ENCODE measurements at places on chromosomes 12 and 14. TPM values are rescaled to one million over a fixed set of nuclear protein-coding genes. Genes with fewer than 3 reads are reported as not detected.

DNM1L gene
- total RNA-seq: 14.0 TPM

APOLD1 gene
- total RNA-seq: 1.8 TPM

P2RX7 gene
- 1.1 TPM for total RNA-seq

FANCM gene
- 2.8 TPM for total RNA-seq

ATP5F1B gene
- total RNA-seq: 212 TPM

TAMALIN gene
- total RNA-seq: 8.0 TPM

TTC5 gene
- 7.0 TPM for total RNA-seq

BCL2L2 gene
- 26.6 TPM for total RNA-seq

LBHD2 gene
- total RNA-seq: not detected

ADAM20 gene
- 0.40 TPM for total RNA-seq

SPIC gene
- total RNA-seq: not detected

TTC6 gene
- not detected for total RNA-seq

SLC8A3 gene
- total RNA-seq: 0.42 TPM

GYS2 gene
- not detected for total RNA-seq

YY1 gene
- total RNA-seq: 27.1 TPM

- H3K36me3 ChIP-seq: no peaks in the 10 kb centered on the region
- no peak for DNase-seq
- H3K4me3 ChIP-seq: no peak overlapping the region
- H3K4me1 ChIP-seq: no peaks in the 10 kb centered on the region
These were observed 18.2 kb downstream of the CIPC start for GRCh38 chr14:77116172-77116817.

DNA sequence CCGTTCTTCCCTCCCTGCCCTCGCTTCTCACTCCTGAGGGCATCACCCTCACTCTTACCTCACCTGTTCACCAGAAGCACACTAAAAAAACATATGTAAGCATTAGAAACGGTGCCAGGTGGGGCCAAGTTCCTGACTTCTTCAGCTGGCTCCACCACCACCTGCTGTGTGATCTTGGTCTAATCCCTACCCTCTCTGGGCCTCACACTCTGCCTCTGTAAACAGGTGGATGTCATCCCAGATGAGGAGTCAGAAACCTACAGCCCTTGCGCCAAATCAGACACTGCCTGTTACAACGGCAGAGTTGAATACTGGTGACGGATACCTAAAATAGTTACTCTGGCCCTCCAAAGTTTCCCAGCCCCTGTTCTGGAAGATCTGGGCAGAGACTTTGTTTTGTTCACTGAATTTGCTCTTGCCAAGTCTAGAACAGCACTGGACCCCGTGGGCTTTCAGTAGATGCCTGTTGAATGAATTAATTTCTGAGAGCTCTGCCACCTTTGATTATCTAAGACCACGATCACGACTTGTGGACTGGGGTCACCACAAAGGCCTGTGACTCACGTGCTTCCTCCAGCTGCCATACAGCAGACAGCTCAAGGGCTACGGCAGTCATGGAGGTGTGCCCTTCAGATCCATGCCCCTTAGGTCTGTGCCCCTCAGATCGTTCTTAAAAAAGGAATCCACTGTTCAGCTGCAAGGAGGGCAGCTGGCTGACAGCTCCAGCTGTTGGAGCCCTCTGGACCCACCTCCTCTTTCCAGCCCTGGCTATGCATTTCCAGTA lies 71.9 kb downstream of the GSC start:
- no peak overlapping the region for H3K27ac ChIP-seq
- H3K4me3 ChIP-seq: no peak overlapping the region
- DNase-seq: no peak
- no peaks in the 10 kb centered on the region for H3K36me3 ChIP-seq
- no peaks in the 10 kb centered on the region for H3K4me1 ChIP-seq
- no peaks in the 10 kb centered on the region for H3K27me3 ChIP-seq

GRCh38 chr12:122166422-122167349 lies 7.3 kb downstream of the IL31 start:
- H3K4me3 ChIP-seq: no peak overlapping the region
- H3K36me3 ChIP-seq: no peaks in the 10 kb centered on the region
- no peaks in the 10 kb centered on the region for H3K4me1 ChIP-seq
- H3K27ac ChIP-seq: no peak overlapping the region

DNA sequence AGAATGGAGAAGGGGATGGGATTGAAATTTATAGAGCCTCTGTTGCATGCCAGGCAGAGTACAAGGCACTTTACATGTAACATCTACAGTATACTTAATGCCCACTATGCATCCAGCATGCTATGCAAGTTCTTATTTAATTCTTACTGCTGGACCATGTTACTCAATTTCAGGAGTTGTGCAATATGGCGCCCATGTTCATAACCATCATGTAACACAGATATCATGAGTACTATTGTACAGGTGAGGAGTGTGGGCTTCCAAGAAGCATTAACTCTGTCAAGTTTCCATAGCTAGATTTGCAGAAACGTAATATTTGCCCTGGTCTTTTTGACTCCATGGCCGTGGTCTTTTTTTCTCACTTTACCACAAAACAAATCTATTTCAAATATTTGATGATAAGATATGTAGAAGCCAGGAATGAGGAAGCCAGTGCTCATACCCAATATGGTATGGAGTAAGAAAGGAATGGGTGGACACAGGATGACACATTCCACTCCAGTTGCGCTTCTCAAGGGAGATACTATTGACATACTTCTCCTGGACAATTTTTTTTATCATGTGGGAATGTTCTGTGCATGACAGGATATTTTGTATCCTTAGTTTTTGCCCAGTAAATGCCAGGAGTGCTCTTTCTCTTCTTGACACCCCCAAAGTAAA lies 191.8 kb downstream of the C12orf75 start:
- no peak overlapping the region for H3K4me3 ChIP-seq
- H3K27me3 ChIP-seq: no peaks in the 10 kb centered on the region
- no peaks in the 10 kb centered on the region for H3K36me3 ChIP-seq
- H3K27ac ChIP-seq: no peak overlapping the region
- DNase-seq: no peak

- no peak overlapping the region for H3K4me3 ChIP-seq
- no peak overlapping the region for H3K27ac ChIP-seq
- no peaks in the 10 kb centered on the region for H3K27me3 ChIP-seq
- H3K4me1 ChIP-seq: no peaks in the 10 kb centered on the region
- no peaks in the 10 kb centered on the region for H3K36me3 ChIP-seq
These were observed 68.5 kb upstream of the PKP2 start for GRCh38 chr12:32964981-32965585.

- no peaks in the 10 kb centered on the region for H3K36me3 ChIP-seq
- no peaks in the 10 kb centered on the region for H3K4me1 ChIP-seq
- DNase-seq: no peak
- H3K27ac ChIP-seq: no peak overlapping the region
- no peaks in the 10 kb centered on the region for H3K27me3 ChIP-seq
These were observed 52.9 kb downstream of the ISCA2 start for GRCh38 chr14:74546416-74546815.

GRCh38 chr12:236445-236844 lies 22.5 kb upstream of the SLC6A12 start:
- no peak overlapping the region for H3K27ac ChIP-seq
- H3K4me3 ChIP-seq: no peak overlapping the region
- no peaks in the 10 kb centered on the region for H3K27me3 ChIP-seq
- DNase-seq: no peak

DNA sequence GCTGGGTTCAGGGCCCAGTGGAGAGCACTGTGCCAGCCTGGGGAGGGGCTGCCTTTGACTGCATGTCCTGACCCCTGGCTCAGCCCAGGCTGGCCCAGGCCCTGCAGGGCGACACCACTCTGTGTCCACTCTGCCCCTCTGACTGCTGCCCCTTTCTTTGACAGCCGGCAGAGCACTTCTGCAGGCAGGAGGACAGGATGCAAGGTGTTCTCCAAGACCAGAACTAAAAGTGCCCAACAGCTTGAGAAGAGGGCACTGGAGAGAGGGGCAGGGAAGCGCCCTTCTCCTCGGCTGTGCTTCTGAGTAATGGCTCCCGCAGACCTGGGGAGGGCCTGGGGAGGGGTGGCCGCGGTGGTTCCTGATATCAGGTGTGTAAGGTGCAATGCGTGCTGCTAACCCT lies 72.7 kb downstream of the WDR20 start:
- no peak overlapping the region for H3K27ac ChIP-seq
- no peak for DNase-seq
- no peaks in the 10 kb centered on the region for H3K4me1 ChIP-seq
- no peaks in the 10 kb centered on the region for H3K36me3 ChIP-seq
- H3K27me3 ChIP-seq: no peaks in the 10 kb centered on the region

GRCh38 chr14:96145116-96145864 lies 59.3 kb upstream of the BDKRB2 start:
- H3K27me3 ChIP-seq: peaks cover 3% of the 10 kb centered on the region
- H3K36me3 ChIP-seq: no peaks in the 10 kb centered on the region
- H3K4me3 ChIP-seq: no peak overlapping the region
- no peak for DNase-seq

DNA sequence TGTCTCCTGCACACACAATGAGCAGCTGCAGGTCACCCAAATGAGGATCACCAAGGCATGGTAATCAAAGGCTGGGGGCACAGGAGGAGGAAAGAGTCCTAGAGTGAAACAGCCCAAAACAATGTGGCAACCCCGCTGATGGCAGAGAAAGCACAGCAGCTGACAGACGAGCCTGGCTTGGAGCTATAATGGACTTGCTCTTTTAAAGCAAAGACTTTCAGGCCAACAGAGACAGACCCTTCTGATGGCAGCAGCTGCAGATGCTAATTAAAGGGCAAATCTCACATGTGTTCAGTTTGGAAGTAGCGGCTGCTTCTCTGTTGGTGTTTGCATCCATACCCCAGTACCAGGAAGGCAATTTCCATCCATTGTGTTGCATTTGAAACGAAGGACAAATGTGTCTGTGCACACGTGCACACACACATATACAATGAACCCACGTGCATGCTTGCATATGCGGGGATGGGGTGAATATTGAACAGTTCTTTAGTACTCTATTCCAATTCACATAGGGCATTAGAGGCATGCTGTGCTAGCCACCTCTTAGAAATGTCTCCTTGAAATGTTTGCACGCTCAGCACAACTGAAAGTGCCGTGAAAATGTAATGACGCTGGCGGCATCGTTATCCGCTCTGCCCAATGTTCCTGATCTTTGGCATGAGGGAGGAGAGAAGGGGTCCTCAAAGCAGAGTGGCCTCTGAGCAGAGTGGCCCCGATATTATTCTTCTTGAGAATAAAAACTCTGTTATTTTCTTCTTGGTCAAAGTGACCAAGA lies 38.1 kb downstream of the CIT start:
- no peak overlapping the region for H3K4me3 ChIP-seq
- H3K27me3 ChIP-seq: no peaks in the 10 kb centered on the region
- DNase-seq: no peak
- no peak overlapping the region for H3K27ac ChIP-seq

DNA sequence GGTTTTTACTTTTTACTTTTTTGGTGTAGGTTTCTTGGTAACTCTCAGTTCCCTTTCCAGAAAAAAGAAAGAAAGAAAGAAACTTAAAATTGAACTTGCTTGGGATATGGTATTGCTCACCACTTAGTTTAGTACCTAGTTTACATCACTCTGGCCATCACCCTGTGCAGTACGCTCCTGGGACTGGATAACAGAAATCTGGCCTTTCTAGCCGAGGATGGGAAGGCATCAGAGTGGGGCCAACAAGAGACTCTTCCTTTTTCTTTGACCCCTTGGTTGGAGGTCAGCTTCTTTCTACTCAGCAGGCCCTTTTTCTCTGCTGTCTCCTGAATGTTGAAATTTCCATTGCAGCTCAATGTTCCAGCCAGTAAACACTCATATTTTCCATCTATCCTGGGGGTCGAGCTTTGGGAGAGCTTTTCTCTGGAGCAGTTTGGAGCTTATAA lies 156.6 kb downstream of the TGFB3 start:
- no peak for DNase-seq
- peak overlapping the region; percentile 56 for H3K27ac ChIP-seq
- no peaks in the 10 kb centered on the region for H3K36me3 ChIP-seq
- no peak overlapping the region for H3K4me3 ChIP-seq
- peaks cover 28% of the 10 kb centered on the region for H3K4me1 ChIP-seq
- no peaks in the 10 kb centered on the region for H3K27me3 ChIP-seq

DNA sequence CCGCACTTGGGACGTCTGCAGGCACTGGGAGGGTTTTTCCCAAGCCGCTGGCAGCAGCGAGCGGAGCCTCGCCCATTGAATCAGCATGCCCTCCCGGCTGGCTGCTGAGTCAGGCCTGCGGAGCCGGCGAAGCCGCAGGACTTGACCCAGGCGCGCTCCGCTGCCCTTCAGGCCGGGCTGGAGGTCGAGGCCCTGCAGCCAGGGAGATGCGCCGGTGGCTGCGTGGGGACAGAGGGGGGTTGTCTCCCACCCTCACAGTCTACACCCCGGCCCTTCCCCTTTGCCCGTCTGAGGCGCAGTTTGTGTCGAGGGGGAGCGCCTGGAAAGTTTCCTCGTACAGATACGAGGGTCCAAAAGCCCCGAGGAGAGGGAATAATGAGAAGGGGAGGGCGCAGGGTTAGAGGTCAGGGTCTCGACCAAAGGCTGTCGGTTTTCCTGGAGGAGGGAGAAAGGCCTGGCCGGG lies 759 bp upstream of the KLC1 start:
- H3K4me1 ChIP-seq: no peaks in the 10 kb centered on the region
- peak; percentile 65 for DNase-seq
- H3K36me3 ChIP-seq: no peaks in the 10 kb centered on the region
- peak overlapping the region; percentile 98 for H3K4me3 ChIP-seq

DNA sequence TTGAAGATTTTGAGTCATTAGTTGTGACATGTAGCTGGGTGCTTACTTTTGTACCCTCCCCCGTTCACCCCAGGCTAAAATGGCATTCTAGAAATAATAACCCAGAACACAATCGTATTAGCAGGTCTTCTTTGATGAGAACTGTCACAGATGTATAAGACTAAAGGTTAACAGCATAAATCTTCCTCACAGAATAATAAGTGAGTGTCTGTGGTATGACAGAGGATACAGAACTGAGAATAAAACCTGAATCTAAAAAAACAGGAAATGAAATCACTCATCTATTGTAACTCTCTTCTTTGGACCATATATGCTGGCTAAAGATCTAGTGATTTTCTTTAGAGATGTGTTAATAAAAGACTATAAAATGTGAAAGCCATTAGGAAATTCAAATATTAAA lies 746.6 kb downstream of the LRFN5 start:
- H3K27ac ChIP-seq: no peak overlapping the region
- H3K36me3 ChIP-seq: no peaks in the 10 kb centered on the region
- H3K4me3 ChIP-seq: no peak overlapping the region

GRCh38 chr12:1581973-1582708 lies 12.2 kb downstream of the FBXL14 start:
- H3K27ac ChIP-seq: no peak overlapping the region
- no peaks in the 10 kb centered on the region for H3K36me3 ChIP-seq
- peaks cover 5% of the 10 kb centered on the region for H3K4me1 ChIP-seq
- H3K4me3 ChIP-seq: no peak overlapping the region
- DNase-seq: no peak

GRCh38 chr12:131449027-131449426 lies 261.9 kb upstream of the SFSWAP start:
- no peaks in the 10 kb centered on the region for H3K36me3 ChIP-seq
- H3K27ac ChIP-seq: no peak overlapping the region
- no peaks in the 10 kb centered on the region for H3K27me3 ChIP-seq
- no peak overlapping the region for H3K4me3 ChIP-seq
- no peak for DNase-seq
- no peaks in the 10 kb centered on the region for H3K4me1 ChIP-seq

Measured in pancreas (tissue), 10 donors.